ENCODE measurements at places on chromosomes 3 and 15.

- no peak for DNase-seq
Observed at GRCh38 chr3:61178167-61178566, 73.1 kb downstream of the FHIT start.

GRCh38 chr3:171175741-171176234 lies 149.3 kb upstream of the SLC2A2 start:
- no peak for DNase-seq

DNA sequence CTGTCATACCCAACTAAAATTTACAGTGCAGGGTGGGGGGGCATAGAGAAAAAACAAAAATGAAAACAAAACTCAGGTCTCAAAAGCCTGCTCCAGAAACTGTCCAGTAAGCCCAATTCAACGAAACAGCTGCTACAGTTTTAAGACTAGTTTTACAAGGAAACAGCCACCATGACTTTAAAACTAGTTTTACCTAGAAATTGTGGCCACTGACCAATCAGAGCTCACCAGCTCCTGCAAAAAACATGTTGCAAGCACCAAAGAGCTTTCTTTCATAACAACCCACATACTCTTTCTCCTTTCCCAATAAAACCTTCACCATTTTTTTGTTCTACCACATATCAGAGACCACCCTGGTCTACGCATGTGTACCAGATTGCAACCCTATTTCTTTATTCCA lies 7.3 kb upstream of the CFAP91 start:
- no peak for DNase-seq

DNA sequence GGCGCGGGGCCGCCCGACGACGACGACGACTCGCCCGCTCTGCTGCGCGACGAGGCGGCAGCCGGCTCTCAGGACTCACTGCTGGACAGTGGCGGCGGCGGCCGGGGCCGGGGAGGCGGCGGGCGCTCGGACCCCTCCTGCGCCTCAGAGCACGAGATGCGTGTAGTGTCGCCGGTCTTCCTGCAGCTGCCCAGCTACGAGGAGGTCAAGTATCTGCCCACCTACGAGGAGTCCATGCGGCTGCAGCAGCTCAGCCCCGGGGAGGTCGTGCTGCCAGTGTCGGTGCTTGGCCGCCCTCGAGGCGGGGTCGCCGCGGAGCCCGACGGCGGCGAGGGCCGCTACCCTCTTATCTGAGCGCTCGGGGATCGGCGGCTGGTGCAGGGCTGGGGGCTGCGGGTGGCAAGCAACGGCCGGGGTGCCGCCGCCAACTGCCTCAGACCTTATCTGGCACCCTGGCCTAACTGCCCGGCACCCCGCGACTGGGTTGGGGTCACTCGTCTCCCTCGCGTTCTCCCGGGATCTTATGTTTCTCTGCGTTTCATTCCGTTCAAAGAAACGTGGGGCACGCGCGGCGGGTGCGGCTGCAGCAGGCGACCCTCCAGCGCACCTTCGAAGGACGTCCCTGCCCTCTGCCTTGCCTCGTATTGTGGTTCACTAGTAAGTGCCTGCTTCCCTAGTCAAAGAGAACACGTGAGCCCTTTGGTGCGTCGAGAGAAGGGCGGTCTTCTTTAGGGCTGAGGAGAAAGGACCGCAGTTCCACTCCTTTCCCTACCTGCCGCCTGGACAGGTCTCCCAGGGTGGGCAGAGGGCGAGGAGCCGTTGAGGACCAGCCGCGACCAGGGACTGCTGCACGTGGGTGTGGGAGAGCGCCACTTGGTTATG lies 1.0 kb downstream of the C3orf80 start:
- no peak for DNase-seq

- DNase-seq: no peak
Observed at GRCh38 chr3:6806991-6807390, 53.9 kb upstream of the GRM7 start.

Data from sciatic nerve (tissue), 2 donors.